ENCODE measurements at places on chromosomes 12 and 14. TPM values are rescaled to one million over a fixed set of nuclear protein-coding genes. Genes with fewer than 3 reads are reported as not detected.

GRCh38 chr12:10521555-10521954, 15.9 kb downstream of the EIF2S3B start:
- H3K4me3 ChIP-seq = no peak overlapping the region
- H3K36me3 ChIP-seq = no peaks in the 10 kb centered on the region
- no peaks in the 10 kb centered on the region for H3K27me3 ChIP-seq
- no peak overlapping the region for H3K27ac ChIP-seq
- H3K4me1 ChIP-seq = no peaks in the 10 kb centered on the region

The C3AR1 gene
- total RNA-seq = 0.17 TPM

DNA sequence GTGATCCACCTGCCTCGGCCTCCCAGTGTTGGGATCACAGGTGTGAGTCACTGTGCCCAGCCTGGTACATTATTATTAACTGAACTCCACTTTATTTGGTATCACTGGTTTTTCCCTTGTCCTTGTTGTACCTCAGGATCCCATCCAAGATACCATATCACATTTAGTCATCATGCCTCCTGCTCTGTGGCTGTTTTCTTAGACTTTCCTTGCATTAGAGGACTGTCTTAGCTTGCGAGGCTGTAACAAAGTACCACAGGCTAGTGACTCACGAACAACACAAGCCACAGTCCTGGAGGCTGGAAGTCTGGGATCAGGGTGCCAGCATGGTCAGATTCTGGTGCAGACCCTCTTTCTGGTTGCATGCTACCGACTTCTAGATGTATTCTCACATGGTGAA, 12.2 kb downstream of the KLC1 start:
- peak; percentile 28 for DNase-seq
- H3K4me3 ChIP-seq = no peak overlapping the region
- H3K27me3 ChIP-seq = no peaks in the 10 kb centered on the region

DNA sequence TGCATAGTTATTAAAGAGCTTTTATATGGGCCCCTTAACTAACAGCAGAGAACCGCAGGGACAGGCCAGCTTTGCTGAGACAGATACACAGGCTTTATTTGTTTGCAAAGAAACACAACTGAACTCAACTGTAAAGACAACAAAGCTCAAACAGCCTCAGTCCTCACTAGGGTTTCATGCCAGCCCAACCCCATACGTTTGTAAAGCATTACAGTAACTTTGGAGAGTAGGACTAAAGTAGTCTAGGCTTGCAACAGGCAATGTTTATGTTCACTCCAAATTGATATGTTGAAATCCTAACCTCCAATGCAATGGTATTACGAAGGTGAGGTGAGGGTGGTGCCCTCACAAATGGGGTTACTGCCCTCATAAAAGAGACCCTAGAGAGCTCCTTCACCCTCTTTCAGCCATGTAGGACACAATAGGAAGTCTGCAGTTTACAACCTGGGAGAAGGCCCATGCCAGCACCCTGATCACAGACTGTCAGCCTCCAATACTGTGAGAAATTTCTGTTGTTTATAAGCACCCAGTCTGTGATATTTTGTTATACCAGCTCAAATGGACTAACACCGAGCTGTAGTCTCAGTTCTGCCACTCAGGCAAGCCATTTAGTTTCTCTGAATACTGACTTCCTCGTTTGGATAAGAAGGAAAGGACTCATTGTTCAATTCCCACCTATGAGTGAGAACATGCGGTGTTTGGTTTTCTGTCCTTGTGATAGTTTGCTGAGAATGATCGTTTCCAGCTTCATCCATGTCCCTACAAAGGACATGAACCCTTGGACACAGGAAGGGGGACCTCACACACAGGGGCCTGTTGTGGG, 35.2 kb downstream of the PPM1H start:
- H3K27me3 ChIP-seq = no peaks in the 10 kb centered on the region
- H3K4me3 ChIP-seq = no peak overlapping the region
- H3K36me3 ChIP-seq = no peaks in the 10 kb centered on the region
- DNase-seq = no peak

Measured in fibroblast of lung (primary cell).